ENCODE measurements at places on chromosomes 16 and 17.

DNA sequence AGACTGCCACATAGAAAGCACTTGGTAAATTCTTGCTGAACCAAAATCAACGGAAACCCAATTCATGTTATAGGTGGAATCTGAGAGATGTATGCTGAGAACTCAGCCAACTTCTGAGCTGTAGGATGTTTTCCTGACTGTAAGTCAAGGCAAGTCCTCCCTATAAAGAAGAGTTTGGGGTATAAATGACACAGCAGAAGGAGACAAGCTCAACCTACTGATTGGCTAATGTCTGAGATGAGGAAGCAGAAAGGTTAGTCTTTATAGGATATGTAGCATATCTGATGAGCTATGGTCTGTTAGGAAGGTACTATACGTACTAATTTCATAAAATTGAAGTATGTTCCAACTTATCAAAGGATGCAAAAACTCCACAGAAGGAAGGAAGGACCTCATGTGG is 99.5 kb downstream of the XYLT1 start:
- no peak for DNase-seq

GRCh38 chr16:57299719-57300386 is 15.4 kb upstream of the PLLP start:
- peak; percentile 75 for DNase-seq

DNA sequence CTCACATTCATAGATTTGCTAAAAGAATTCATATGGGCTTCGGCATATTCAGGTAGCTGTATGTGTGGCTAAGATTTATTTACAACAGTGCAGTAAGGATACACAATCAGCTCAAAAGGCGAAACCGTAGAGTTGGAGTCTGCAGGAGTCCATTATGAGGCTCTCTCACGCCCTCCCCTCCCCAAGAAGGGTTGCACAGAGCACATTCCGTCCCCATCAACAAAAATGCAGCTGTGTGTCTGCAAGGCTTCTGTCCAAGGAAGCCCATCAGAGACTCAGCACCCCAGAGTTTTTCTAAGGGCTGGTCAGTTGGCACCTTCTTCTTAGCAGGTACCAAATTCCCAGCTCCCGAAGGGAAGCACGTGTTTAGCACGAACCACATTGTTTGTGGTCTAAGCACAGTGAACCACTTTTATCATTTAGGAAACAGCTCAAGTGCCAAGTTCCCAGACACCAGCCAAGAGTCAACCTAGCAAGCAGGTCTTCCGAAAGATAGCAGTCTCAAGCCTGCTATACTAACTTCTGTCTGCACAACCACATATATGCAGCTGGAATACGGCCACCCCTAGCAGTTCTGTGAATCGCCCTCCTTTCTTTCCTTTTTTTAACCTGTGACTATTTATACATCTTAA is 28.5 kb upstream of the MEAK7 start:
- no peak for DNase-seq

DNA sequence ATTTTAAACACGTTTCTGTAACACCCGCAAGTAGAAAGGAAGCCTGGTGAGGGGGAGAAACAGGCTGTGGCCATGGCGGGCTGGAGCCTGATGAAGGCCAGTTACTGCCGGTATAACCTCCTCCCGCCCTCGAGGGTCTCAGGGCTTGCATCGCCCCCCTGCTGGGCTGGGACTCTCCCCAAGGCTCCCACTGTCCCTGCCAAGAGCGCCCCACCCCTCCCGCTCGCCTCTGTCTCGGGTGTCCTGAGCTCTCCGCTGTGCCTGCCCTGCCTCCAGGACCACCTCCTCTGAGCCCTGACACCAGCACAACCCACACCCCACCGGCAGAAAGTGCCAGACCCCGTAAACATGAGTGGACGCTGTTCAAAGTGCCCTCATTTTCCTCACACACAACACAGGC is 18.7 kb downstream of the TMEM204 start:
- no peak for DNase-seq

DNA sequence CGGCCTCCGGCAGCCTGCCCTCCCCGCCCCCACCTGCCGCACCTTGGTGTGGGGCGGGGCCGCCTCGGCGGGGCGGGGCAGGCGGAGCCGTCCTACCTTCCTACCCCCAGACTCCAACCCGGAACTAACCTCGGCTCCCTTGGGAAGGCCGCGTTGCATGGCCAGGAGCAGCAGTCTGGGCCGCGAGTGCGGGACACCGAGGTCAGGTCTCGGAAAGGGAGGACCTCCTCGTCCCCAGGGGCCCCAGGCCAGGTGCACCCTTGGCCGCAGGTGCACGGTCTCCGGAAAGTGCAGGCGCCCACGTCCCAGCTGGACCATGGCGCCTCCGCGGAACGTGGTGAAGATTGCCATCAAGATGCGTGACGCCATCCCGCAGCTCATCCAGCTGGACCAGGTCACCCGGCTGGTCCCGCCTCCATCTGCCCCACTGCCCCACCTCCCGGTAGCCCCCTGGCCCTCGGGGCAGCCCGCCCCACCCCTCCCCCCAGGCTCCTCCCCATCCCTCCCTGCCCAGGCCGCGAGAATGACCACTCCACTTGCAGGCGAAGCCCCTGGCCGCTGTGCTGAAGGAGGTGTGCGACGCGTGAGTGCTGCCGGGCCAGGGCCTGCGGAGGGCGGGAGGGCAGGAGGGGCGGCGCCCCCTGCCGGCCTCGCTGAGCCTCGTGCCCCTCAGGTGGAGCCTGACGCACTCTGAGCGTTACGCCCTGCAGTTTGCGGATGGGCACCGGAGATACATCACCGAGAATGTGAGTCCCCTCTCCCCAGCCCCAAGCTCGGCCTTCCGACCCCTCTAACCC is at the start of gene ELMO3:
Gene ELMO3 (plus strand): TSS at position 121 of the 797 bp plus-strand sequence. CDS start 196 bp downstream, at position 317.
- DNase-seq: no peak

- no peak for DNase-seq
Observed at GRCh38 chr16:84604477-84605013, 13.3 kb downstream of the COTL1 start.

DNA sequence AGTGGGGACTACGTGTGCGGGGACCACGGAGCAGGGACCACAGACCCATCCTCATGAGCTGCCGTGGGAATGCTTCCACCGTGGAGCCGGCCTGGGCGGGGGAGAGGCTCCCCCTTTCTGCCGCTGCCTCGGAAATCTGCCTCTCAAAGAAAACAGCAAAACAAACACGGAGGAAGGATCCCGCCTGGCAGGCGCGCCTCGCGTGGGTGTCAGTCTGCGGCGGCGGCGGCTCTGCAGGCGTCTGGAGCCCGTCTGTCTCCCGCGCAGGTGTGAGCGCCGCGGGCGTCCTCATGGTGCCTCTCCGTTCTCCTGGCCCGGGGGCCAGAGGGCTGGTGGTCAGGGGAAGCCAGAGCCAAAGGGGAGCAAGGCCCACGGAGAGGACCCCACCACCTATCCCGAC is 27.5 kb downstream of the GSE1 start:
- no peak for DNase-seq

- no peak for DNase-seq
Observed at GRCh38 chr16:63625126-63625525, 1496.7 kb downstream of the CDH11 start.

- DNase-seq: no peak
Observed at GRCh38 chr16:56856876-56857447, 8.0 kb upstream of the SLC12A3 start.

GRCh38 chr16:80016731-80017326 is 416.3 kb upstream of the MAF start:
- DNase-seq: no peak

- no peak for DNase-seq
Observed at GRCh38 chr16:74556375-74556922, 50.5 kb downstream of the GLG1 start.

- no peak for DNase-seq
Observed at GRCh38 chr16:84649511-84649861, 1.2 kb downstream of the KLHL36 start.

DNA sequence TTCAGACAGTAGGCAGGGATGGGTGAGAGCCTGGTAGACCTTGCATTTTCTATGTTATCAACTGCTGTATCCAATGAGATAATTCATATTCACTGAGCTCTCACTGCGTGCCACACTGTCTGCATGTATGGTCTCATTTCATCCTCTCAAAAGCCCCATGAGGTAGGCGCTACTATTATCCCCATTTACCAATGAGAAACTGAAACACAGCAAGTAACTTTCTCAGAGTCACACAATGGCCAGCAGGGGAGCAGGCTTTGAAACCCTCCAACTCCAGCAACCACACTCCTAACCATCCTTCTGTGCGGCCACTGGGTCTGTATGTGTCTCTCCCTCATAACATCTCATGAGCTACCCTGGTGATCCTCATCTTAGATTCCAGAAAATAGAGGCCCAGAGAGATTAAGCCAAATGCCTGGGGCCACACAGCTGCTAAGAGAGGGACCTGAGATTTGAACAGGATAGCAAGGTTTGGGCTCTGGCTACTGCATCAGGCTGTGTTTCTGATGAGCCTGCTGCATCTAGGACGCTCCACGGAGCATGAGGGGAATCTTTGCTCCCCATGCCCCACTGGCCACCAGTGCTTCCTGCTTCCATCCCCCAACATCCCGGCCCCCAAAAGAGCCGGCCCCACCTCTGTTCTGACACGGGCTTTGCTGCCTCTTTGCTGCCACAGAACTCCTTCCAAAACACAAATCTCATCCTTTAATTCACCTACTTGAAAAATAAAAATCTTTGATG is 3.2 kb downstream of the CCR7 start:
- DNase-seq: no peak

- no peak for DNase-seq
Observed at GRCh38 chr17:61410141-61411010, 10.7 kb downstream of the TBX2 start.

DNA sequence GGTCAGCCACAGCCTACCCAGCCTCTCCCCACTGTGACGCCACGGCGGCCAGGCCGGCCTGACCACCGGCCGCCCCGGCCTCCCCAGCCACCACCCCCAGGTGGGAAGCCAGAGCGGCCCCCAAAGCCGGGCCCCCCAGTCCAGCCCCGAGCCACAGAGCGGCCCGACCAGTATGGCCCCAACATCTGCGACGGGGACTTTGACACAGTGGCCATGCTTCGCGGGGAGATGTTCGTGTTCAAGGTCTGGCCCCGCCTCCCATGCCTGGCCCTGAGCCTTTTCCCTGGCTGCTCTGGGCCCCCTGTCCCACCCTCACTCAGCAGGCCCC is 16.0 kb downstream of the MMP15 start:
- no peak for DNase-seq

GRCh38 chr17:13765701-13766100 is 164.0 kb upstream of the HS3ST3A1 start:
- no peak for DNase-seq

All from hippocampal formation (tissue), 2 donors.